ENCODE measurements at places on chromosomes 5 and 9.

DNA sequence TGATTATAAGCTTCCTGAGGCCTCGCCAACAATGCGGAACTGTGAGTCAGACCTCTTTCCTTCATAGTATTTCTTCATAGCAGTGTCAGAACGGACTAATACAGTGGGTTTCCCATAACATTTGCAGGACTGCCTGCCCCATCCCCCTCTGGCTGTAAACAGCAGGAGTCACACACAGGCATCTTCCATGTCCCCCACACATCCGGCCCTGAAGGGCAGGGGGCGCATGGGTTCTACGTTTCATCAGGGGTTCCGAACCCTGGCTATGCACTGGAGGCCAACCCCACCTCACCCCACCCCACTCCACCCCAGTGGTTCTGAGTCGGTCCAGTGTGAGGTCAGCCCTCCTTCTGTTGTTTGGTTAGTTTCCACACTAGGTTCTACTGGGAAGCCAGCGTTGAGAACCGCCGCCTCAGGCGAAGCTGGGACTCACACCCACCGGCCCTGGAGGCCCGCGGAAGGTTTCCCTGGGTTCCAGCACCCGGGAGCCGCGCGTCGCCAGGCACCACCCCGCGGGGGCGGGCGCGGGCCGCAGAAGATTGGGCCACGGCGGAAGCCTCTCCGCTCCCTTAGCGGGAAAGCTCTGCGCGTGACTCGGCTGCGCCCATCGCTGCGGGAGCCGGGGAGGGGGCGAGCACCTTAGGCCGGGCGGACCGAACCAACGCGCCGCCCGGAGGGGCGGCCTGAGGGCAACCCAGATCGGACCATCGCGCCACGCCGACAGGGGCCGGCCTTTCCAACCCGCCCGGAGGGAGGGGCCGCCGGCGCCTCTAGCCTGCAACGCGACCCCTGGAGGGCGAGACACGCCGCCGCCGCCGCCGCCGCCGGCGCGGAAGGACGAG lies at the start of gene RUSC2:
TSS of gene RUSC2 (plus strand) at position 799 of the 842 bp plus-strand sequence. CDS start 56,411 bp downstream, outside the sequence.
- peak; percentile 53 for DNase-seq

DNA sequence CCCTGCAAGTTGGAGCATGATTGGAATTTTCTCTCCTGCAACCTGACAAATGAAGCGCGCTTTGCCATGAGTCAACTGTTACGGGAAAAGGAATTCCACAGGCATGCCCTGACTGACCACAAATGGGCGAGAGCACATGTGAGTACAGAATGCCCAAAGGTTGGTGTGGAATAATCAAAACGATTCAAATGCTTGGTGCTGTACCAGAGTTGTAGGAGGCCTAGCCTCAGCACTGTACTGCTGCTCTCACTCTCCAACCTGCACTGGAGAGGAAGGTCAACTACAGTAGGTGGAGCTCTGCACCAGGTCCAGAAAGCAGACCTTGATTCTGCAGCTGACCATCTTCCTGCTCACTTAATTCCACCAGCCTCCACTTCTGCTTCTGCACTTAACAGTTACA lies 406.9 kb upstream of the ACTBL2 start:
- no peak for DNase-seq

DNA sequence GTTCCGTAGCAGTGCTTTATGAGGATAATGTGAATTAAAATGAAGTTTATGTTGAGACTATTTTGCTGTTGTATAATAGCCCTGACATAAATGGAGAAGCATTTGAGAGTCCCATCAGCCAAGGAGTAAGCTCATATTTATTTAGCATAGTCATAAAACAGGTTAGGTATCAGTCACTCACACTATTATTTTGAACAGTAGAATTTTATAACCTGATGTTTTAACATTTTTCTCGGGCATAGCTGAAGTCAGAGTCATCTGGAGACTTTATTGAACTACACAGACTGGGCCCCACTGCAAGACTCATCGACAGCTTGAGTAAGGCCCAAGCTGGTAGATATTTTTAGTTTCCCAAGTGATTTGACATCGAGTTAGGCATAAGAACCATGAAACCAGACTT lies 620.3 kb upstream of the WWC1 start:
- no peak for DNase-seq

GRCh38 chr9:121286973-121287741 lies 19.2 kb downstream of the GSN start:
- no peak for DNase-seq

DNA sequence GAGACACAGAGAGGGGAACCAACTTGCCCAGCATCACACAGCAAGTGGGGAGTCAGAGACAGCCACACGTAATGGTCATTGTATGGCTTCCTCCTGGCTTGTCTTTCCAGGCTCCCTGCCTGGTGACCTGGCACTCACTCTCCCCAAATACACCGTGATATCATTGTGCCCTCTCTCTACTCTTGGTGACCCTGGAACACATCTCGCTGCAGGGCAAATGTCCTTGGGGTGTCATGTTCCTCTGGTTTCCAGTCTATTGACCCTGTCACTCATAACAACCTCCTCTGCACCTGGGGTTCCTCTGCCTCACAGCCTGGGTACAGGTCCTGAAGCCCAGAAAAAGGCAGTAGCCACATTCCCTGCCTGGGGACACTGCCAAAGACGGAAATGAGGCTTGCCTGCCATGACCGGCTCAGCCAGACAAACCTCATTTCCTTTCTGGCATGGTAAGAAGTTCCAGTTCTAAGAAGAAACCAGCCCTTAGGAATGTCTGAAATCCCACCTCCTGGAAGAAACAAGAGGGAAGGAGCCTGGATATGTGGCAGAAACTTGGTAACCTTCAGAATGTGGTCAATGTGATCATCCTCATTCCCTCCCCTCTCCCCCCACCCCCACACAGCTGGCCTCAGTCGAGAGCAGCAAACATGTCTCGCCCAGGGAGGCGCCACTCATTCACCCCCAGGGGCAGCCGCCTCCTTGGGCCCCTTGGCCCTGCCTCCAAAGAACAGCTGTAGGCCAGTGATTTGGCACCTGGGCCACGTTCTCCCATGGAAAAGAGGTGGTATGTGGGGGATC lies 30.6 kb upstream of the SMU1 start:
- no peak for DNase-seq

- DNase-seq, result peak; percentile 42
Measured at GRCh38 chr5:61534481-61535267, 202.6 kb downstream of the ZSWIM6 start.

DNA sequence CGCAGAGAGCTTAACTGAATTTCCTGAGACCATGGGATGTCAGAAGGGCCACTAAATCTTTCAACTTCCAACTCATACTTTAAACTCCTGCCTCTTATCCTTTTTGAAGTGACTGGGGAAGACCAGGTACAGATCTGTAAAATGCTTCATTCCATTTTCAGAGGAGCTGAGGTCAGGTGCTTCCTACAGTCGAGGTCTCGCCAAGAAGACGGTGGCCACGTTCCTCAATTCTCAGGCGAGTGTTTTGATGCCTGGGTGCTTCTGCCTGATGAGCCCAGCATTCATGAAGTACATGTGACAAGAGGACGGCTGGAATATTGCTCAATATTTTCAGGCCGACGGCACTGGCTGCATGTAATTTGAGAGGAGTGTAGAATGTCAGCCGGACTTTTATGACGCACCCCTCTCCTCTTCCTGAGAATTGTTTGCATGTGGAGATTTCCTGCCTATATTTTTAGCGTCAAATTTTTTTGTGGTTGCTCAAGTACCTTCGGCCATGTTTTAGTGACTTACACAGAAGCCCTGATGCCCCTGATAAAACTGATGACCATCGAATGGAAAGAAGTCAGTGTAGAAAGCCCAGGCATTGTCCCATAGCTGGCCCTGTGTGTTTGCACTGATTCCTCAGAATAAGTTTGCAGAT lies 38.8 kb upstream of the GLRX start:
- DNase-seq, result no peak

GRCh38 chr9:94915476-94916450 lies 189.3 kb downstream of the AOPEP start:
- DNase-seq, result no peak

DNA sequence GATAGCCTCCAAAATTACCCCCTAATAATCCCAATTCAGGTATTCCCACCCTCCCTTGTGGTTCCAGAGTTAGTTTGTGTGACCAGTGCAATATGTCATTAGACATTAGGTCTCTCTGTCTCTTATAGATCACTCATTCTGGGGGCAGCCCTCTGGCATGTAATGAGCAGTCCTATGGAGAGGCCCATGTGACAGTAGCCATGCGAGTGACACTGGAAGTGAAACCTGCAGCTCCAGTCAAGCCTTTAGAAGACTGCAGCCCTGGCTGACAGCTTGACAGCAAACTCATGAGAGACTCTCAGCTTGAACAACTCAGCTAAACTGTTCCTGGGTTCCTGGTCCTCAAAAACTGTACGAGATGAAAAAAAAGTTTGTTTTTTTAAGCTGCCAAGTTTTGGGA lies 54.0 kb upstream of the HSPB3 start:
- DNase-seq, result no peak

DNA sequence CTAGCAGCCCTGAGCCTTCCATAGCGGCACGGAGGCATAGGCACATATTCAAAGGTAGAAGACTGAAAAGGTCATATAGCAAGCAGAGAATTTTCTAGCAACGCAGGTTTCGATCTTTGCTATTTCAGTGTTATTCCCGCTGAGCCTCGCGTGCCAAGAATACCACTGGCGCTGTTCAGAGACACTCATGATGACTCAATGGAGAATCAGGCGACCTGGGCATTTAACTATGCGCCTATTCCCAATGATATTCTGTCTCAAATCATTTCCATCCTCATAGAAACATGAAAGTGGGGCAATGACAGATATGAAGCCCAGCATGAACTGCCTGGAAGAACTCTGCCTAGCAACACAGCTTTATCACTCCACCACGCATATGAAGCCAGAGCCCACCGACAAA lies 59.9 kb downstream of the EFNA5 start:
- DNase-seq, result no peak

DNA sequence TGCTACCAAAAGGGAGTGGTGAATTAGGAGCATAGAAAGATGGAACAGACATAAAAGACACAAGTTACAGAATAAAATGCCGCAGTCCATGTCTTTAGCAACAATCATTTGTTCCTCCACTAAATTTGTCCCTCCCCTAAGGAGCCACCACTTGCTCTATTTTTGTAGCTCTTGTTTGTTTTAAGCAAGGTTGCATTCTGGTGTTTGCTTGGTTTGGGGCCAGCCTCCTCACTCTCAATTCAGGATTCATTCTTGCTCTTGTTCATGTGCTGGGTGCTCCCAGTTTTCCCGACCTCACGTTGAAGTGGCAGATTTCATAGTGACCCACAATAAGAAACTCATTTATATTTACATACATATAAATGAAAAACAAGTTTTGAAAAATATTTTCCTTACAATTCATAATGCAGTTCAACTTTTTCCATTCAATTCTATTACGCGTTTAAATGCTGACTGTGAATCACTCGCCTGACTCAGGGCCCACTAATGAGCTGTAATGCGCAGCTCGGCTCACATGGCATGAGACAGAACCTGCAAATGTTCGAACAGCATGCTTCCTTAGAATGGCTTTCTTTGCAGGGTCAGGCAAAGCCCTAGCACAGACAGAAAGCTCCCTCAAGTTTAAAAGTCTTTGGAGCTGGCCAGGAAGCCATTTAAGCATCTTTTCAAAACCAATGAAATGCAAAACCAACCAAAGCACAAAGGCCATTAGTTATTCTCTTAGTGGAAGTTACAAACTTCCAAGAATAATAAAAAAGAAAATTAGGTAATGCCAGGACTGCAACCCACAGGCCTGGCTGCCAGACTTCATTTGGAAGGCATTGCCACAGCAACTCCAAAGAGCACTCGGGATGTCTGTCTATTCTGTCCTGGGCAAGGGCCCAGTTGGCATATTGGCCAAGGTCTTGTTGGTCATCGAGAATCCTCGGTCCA lies 41.7 kb downstream of the RETREG1 start:
- no peak for DNase-seq

All from activated CD8-positive, alpha-beta T cell treated with anti-CD3 and anti-CD28 coated beads, Interleukin-2, amount 10 ng/mL, durations not matched to agents 7 days and 5 days (primary cell).